ENCODE measurements at places on chromosomes 11 and 22. TPM values are rescaled to one million over a fixed set of nuclear protein-coding genes. Genes with fewer than 3 reads are reported as not detected.

GPR83 gene
- 3.8 TPM for total RNA-seq

GRCh38 chr22:16804882-16805281 is 20.3 kb downstream of the XKR3 start:
- DNase-seq = no peak
- H3K36me3 ChIP-seq = no peaks in the 10 kb centered on the region
- no peaks in the 10 kb centered on the region for H3K27me3 ChIP-seq
- H3K4me3 ChIP-seq = no peak overlapping the region
- no peaks in the 10 kb centered on the region for H3K4me1 ChIP-seq

SEPTIN5 gene
- 7.3 TPM for total RNA-seq

DNA sequence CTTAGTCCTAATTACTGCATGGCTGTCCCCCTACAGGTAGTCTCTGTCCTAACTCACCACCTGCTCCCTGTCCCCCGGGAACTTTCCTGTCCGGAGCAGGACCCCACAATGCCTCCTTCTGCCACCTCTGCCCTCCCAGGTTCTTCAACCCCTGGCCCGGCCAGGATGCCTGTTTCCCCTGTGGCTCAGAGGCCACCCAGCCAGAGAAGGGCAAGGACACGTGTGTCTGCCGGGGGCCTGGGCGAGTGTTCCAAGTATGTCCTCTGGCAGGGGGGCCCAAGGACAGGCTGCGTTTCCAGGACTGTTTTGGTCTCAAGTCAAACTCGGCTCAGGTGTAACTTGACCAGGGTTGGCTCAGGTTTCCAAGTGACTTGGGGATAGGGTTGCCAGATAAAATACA is 63.8 kb downstream of the BTG4 start:
- no peak overlapping the region for H3K4me3 ChIP-seq
- H3K27me3 ChIP-seq = no peaks in the 10 kb centered on the region
- no peak for DNase-seq
- no peak overlapping the region for H3K27ac ChIP-seq
- H3K4me1 ChIP-seq = no peaks in the 10 kb centered on the region

GRCh38 chr22:38317995-38318715 is 922 bp upstream of the CSNK1E start:
- peak overlapping the region; percentile 36 for H3K4me3 ChIP-seq
- DNase-seq = peak; percentile 85
- peaks cover 41% of the 10 kb centered on the region for H3K4me1 ChIP-seq
- H3K36me3 ChIP-seq = no peaks in the 10 kb centered on the region

TMEM86A gene
- 4.4 TPM for total RNA-seq

DNA sequence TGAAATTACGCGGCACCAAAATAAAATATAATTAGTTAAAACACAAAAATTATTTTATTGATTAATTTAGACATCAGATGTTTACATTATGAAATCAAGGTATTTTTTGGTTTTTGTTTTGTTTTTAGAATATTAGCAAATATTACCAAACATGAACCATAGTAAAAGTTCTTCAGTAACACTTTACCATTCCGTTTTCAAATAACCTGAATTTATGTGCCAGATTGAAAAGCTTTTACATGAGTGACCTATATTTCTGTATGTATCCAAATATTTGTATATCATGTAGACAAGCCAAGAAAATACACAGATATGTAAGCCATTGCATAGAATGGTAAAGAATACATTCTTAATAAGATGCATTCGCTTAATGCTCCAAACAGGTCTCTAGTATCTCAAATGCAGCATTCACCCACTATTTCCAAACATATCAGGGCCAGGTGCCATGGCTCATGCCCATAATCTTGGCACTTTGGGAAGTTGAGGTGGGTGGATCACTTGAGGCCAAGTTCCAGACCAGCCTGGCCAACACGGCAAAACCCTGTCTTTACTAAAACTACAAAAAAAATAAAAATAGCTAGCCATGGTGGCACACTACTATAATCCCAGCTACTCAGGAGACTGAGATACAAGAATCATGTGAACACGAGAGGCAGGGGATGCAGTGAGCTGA is 102.4 kb upstream of the SERPIND1 start:
- no peaks in the 10 kb centered on the region for H3K4me1 ChIP-seq
- no peaks in the 10 kb centered on the region for H3K36me3 ChIP-seq
- no peak for DNase-seq

DNA sequence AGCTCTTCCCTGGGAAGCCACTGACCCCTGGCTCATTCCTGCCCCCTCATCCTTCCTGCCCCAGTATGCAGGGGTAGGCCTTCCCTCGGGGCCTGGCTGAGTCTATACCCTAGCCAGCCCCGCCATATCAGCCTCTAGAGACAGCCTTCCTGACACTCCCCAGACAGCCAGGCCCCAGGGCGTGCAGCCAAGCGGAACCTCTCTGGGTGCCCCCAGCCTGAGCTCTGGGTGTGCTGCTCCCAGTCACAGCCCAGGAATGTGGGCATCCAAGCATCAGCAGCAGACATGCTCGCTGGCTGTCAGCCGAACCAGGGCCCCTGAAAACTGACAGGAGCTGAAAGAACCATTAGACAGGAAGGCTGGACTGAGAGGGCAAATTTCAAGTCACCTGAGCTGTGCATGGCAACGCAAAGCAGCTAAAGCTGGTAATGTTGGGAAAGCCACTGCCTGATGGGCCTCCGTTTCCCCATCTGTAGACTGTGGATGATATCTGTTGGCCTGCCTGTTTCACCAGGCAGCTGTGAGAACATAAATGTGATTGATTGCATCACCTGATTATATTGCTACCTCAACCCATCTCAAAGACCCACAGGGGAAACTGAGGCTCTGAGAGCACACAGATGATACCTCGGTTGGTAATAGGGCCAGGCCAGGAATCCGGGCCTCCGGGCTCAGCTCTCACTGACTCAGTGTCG is 93.2 kb downstream of the LRRC32 start:
- H3K4me3 ChIP-seq = no peak overlapping the region
- H3K36me3 ChIP-seq = no peaks in the 10 kb centered on the region
- H3K27me3 ChIP-seq = no peaks in the 10 kb centered on the region
- peak overlapping the region; percentile 61 for H3K27ac ChIP-seq
- H3K4me1 ChIP-seq = no peaks in the 10 kb centered on the region

- H3K27me3 ChIP-seq = no peaks in the 10 kb centered on the region
- no peak for DNase-seq
- H3K36me3 ChIP-seq = no peaks in the 10 kb centered on the region
- peaks cover 35% of the 10 kb centered on the region for H3K4me1 ChIP-seq
- no peak overlapping the region for H3K4me3 ChIP-seq
- no peak overlapping the region for H3K27ac ChIP-seq
Measured at GRCh38 chr22:37604875-37605274, 3.8 kb upstream of the GGA1 start.

DNA sequence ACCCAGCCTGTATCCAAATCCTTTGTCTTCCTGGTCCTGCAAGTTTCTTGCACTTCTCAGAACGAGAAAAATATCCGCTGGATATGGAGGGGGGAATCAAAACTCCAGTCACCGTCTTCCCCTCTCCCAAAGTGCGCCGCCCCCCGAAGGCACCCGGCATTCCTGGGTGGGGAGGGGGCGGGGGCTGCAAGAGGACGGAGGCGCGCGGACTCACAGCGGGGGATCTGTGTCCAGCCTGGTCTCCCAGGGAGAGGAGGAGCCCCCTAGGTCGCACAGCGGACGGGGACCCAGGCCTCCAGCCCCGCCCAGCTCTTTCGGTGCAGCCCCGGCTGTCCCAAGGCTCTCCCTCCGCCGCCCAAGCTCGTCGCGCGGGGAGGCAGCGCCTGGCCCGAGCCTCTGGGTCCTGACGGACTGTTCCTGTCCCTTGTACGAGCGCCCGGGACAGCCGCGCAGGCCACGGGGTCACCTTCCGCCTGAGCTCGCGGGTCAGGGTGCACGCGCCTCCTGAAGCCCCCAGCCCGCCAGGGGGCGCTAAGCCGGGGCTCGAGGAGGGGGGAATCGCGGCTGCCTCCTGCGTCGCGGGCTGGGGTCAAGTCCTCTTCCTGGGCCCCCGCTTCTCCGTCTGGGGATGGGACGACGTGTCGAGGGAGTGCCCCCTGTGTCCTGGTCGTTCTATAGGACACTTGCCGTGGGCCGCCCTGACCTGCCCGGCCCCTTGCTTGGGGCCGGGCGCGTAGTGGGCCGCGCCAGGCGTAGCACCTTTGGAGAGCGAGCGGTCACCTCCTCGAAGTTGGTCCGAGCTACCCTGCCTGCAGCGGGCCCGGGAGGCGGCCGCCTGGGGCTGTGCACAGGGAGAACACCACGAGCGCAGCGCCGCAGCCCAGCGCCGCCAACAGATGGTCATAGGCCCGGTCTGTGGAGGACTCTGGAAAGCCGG is 2.4 kb upstream of the WNT11 start:
- H3K4me1 ChIP-seq = peaks cover 15% of the 10 kb centered on the region
- peak overlapping the region; percentile 35 for H3K4me3 ChIP-seq
- peak overlapping the region; percentile 54 for H3K27ac ChIP-seq
- peaks cover 80% of the 10 kb centered on the region for H3K27me3 ChIP-seq

COPB1 gene
- 30.7 TPM for total RNA-seq

DEUP1 gene
- not detected for total RNA-seq

DNA sequence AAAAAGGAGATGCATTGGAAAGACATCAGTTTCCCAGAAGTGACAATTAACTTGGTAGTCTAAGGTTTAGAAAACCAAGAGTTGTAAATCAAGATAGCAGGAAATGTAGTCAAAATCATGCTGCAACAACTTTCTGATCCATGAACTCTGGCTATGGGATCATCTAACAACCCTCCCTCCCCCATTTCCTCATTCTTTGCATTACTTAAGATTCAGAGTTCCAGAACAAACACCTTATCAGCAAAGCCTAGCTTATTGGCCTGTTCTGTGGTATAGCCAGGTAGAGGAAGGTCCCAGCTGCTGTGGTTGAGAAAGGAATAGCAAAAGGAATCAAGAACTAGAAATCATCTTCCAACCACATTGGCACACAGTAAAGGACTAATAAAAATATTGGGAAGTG is 651.1 kb downstream of the METTL15 start:
- no peak overlapping the region for H3K27ac ChIP-seq
- no peak for DNase-seq
- H3K4me3 ChIP-seq = no peak overlapping the region
- H3K4me1 ChIP-seq = no peaks in the 10 kb centered on the region
- no peaks in the 10 kb centered on the region for H3K27me3 ChIP-seq
- no peaks in the 10 kb centered on the region for H3K36me3 ChIP-seq

GRCh38 chr11:95306801-95307200 is 75.8 kb upstream of the SESN3 start:
- H3K36me3 ChIP-seq = no peaks in the 10 kb centered on the region
- H3K27me3 ChIP-seq = no peaks in the 10 kb centered on the region
- no peak for DNase-seq
- no peak overlapping the region for H3K27ac ChIP-seq

DNA sequence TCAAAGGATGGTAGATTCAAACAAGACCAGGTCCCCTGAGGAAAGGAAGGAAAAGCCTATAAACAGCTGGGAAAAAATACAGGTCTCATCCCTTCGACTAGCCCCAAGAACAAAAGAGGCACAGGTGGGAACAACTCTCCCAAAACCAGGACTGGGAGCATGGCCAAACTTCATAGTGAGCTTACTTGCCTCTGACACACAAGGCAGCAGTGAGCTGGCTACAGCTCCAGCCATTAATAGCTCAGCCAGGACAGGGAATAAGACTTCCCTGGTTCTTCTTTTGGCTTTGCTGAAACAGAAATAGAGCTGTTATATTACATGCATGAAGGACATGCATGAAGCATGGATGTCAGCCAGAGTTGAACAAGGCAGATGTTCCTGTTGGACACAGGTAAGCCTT is at the start of gene OR10A2:
Gene OR10A2, plus strand, starts transcription at position 97 of the 400 bp plus-strand sequence. CDS start 6,698 bp downstream, outside the sequence.
- no peaks in the 10 kb centered on the region for H3K4me1 ChIP-seq
- H3K27me3 ChIP-seq = no peaks in the 10 kb centered on the region
- H3K36me3 ChIP-seq = no peaks in the 10 kb centered on the region
- H3K4me3 ChIP-seq = no peak within 1 kb of the TSS
- no peak for DNase-seq

DNA sequence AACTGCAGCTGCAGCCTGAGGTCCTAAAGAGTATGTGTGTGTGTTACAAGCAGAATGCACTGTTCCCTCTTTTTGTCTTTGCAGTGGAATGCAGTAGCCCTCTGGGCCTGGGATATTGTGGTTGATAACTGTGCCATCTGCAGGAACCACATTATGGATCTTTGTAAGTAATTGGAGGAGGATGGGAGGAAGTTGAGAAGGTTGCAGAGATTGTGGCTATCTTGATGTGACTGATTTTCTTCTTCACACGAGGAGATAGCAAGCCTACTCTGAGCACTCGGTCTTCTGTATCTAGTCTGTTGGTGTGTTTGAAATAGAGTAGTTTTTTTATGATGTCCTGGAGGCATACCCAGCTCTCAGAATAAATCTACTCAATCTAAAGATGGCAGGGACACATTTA is 2.3 kb downstream of the RBX1 start:
- no peak overlapping the region for H3K4me3 ChIP-seq
- H3K27ac ChIP-seq = no peak overlapping the region
- H3K36me3 ChIP-seq = peaks cover 10% of the 10 kb centered on the region

DNA sequence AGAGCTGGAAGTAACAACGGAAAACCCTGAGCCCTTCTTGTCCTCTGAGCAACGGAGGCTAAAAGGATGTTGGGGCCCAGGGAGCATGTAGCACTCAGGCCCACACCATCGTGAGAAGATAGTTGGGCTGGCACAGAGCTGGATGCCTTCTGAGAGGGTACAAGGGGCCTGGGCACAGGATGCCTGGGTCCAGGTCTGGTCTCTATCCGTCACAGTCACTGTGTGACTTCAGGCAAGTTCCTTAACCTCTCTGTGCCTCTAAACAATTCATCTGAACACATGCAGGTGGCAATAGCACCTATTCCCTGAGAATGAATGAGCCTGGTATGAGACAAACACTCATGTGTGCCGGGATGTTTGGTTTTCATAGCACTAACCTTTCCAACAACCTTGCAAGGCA is 29.2 kb downstream of the MB start:
- no peak for DNase-seq
- H3K4me3 ChIP-seq = no peak overlapping the region
- H3K27me3 ChIP-seq = no peaks in the 10 kb centered on the region
- H3K36me3 ChIP-seq = no peaks in the 10 kb centered on the region
- peaks cover 9% of the 10 kb centered on the region for H3K4me1 ChIP-seq

DNA sequence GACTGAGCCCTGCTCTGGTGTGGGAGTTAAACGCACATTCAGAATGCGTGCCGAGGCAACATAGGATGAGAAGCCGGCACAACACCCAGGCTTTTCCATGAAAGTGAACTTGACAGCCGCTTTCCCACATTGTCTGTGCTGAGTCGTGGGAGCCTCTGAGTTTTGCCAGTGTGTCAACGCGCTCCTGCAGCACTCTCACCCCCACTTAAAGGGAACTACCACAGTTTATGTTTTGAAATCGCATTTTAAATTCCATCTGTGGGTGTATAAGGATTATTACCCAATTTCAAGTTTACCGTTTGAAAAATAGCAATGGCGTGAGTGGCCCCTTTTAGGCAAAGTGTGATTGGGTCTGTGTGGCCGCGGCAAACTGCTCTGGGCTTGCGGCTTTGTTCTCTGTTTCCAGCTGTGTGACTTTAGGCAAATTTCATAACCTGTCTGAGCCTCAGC is 81.5 kb downstream of the FBLN1 start:
- H3K36me3 ChIP-seq = no peaks in the 10 kb centered on the region
- DNase-seq = no peak
- no peak overlapping the region for H3K4me3 ChIP-seq
- peaks cover under 1% of the 10 kb centered on the region for H3K27me3 ChIP-seq
- H3K4me1 ChIP-seq = no peaks in the 10 kb centered on the region

GRCh38 chr11:69079661-69080256 is 31.0 kb downstream of the TPCN2 start:
- H3K27ac ChIP-seq = no peak overlapping the region
- no peak for DNase-seq
- H3K4me3 ChIP-seq = no peak overlapping the region
- H3K4me1 ChIP-seq = peaks cover 11% of the 10 kb centered on the region

SNAP29 gene
- total RNA-seq = 22.7 TPM

- H3K4me1 ChIP-seq = no peaks in the 10 kb centered on the region
- no peak overlapping the region for H3K4me3 ChIP-seq
- no peaks in the 10 kb centered on the region for H3K36me3 ChIP-seq
- DNase-seq = peak; percentile 4
- no peak overlapping the region for H3K27ac ChIP-seq
- no peaks in the 10 kb centered on the region for H3K27me3 ChIP-seq
Measured at GRCh38 chr22:48950151-48950915, 877.3 kb downstream of the BRD1 start.

DGCR6 gene
- total RNA-seq = 1.5 TPM

Measured in transverse colon (tissue), 4 donors.